ENCODE measurements at places on chromosomes 3 and 15.

GRCh38 chr3:182692021-182692420, 101.3 kb upstream of the ATP11B start:
- DNase-seq = no peak

DNA sequence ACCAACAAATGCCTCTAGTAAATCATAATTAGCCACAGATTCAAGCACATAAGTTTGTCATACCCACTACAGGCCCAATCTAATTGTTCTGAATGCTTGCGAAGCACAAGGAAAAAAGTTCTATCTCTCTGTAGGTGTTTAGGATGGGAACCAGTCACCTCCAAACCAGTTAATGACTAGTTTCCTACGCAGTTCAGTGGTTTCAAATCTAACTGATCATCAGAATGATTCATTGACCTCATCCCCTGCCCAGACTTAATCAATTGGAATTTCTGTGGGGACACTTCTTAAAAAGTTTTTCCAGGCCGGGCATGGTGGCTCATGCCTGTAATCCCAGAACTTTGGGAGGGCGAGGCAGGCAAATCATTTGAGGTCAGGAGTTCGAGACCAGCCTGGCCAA, 24.3 kb upstream of the MASP1 start:
- no peak for DNase-seq

DNA sequence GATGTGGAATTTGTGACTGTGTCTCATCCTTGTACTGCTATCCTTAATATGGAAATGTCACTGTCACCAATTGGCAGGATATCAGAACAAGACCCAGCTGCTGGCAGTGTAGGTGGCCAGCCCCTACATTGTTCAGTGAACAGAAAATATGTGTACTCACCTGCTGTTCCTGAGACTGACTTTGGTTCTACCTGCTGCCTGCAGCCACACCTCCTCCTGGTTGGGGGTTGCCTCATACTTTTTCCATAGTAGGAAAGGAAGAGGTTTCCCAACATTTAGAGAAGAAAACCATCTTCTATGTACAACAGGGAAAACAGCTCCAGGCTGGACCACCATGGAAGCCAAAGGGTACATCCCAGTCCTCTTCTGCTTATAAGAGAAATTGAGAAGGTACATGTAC, 35.9 kb downstream of the SLC12A1 start:
- DNase-seq = no peak

DNA sequence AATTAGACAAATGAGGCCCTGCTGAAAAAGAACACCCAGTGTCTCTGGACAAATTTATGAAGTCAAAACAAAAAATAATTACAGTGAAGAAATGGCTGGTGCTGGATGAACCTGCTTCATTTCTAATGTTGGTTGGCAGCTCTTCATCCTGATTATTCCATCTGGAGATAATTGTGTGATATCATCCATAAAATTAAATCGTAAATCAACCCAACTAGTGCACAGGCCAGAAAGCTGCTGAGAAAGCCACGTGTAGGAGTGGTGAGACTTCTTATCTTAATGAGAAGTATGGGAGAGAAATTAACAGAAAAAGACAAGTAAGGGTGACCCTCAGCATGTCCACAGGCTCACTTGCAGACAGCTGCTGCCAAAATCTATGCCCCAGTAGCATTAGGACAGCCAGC, 465.2 kb upstream of the TGFBR2 start:
- DNase-seq = no peak

- no peak for DNase-seq
These were observed 242.0 kb downstream of the EDEM1 start for GRCh38 chr3:5429517-5429890.

DNA sequence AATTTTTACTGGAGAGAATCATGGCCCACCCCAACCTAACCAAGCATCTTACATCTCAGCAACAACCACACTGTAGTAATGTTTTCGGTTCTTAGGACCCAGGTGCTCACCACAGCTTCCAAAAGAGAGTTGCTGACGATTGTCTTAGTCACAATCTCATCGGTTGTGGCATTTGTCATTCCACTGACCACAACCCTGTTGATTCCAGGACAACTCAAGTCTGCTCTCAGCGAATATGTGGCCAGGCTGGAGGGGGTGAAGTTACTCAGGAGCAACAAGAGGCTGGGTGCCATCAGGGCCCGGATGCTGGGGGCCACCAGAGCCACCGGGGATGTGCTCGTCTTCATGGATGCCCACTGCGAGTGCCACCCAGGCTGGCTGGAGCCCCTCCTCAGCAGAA, 25.9 kb downstream of the GALNT15 start:
- no peak for DNase-seq

GRCh38 chr3:138861798-138862197, 27.1 kb upstream of the PIK3CB start:
- no peak for DNase-seq

DNA sequence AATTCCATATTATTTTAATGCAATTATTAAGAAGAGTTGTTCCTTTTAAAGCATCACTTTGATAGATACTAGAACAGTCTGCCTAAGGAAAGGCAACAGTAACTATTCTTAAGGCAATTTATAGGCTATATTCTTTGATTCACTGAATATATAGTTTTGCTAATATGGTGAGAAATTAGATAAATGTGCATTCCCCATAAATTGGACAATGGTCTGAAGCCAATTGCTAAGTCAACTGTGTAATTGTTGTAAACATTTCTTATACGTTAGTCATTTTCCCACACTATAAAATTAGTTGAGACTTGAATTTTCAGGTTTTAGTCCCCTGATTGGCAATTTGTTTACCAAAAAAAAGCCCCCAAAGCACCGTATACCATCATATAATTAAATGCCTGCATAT, 263.0 kb upstream of the NECTIN3 start:
- DNase-seq = no peak

GRCh38 chr3:10950476-10951294, 41.9 kb upstream of the SLC6A1 start:
- no peak for DNase-seq

- DNase-seq = no peak
These were observed 474.7 kb upstream of the ALCAM start for GRCh38 chr3:104892044-104892443.

DNA sequence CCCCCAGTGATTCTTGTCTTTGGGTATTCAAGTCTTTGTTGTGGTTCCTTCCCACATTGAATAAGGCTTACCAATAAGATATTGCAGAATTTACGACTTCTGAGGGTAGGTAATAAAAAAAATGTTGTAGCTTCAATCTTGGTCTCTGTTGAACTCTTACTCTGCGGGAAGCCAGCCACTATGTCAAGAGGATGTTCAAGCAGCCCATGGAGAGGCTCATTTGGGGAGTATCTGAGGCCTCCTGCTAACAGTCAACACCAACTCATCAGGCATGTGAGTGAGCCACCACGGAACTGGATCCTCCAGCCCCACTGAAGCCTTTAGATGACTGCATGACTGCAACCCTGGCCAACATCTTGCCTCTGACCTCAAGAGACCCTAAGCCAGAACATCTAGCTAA, 3.2 kb upstream of the TBC1D23 start:
- no peak for DNase-seq

- no peak for DNase-seq
These were observed 76.0 kb downstream of the TMCO5A start for GRCh38 chr15:38010395-38010794.

DNA sequence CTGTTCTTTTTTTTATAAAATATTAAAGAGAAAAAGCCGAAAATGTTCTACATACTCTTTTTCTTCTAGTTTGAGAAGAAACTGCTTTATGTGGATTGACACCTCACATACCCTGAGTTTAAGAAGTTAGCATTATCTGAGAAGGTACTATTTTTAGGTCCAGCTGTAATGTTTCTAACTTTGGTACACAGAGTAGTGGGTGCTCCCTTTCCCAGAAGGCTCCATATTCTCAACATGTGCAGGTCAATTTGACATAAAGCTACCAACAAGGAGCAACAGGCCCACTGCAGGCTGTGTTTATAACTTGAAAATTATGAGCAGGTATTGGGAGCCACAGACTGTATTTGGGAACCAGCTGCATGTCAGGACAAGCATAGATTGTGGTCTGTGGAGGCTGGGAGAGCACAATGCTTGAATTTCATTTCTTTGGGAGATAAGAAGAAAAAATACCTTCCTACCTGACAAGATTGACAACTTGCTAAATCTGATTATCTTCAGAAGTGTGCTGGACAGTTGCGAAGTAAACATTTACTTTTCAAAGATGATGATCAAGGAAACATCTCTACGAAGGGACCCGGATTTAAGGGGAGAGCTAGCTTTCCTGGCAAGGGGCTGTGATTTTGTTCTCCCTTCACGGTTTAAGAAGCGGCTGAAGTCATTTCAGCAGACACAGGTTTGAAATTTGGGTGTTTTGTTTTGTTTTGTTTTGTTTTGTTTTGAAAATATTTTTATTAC, 57.2 kb downstream of the PPP2R3A start:
- no peak for DNase-seq

GRCh38 chr3:52931889-52932288, 34.5 kb upstream of the STIMATE start:
- no peak for DNase-seq

- no peak for DNase-seq
These were observed 35.2 kb downstream of the CADM2 start for GRCh38 chr3:84993956-84994355.

DNA sequence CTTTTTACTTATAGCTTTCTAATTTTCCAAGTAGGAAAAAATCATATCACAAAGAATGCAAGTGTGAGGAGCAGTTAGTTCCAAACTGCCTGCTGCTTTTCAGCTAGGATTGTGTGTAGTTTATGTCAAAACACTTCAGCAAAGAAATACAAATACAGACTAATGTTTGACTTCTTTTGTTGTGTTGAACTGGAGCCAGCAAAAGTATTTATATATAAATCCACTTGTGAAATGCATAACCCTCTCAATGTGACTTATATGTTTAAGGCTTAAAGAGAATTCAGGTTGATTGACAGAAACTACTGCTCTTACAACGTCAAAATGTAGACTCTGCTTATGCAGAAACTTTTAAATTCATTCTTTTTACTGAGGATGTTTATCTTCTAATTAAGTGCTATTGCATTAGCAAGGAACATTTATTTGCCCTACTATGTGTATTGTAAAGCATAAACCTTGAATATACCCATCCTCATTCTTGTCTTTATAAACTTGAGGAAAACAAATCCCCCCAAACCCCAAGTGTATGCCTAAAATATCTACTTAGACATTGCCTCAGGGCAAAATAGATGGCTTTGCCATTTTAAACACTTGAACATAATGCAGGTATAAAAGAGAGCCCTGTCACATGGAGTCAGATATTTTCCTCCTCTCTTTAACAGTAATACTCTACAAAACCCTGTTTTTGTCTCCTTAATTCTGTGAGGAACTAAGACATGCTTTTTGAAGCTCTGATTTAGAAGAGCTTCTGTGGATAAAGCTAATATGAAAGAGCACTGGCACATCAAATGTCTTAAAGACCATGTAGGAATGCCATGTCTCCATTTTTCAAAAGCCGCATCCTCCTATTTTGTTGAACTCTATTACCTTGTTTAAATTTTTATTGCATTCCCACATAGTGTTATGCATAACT, 302.8 kb upstream of the TBC1D5 start:
- no peak for DNase-seq

- DNase-seq = no peak
These were observed 877.1 kb downstream of the PDCD6IP start for GRCh38 chr3:34675383-34676120.

GRCh38 chr3:168624892-168625448, 529.2 kb upstream of the GOLIM4 start:
- DNase-seq = no peak

DNA sequence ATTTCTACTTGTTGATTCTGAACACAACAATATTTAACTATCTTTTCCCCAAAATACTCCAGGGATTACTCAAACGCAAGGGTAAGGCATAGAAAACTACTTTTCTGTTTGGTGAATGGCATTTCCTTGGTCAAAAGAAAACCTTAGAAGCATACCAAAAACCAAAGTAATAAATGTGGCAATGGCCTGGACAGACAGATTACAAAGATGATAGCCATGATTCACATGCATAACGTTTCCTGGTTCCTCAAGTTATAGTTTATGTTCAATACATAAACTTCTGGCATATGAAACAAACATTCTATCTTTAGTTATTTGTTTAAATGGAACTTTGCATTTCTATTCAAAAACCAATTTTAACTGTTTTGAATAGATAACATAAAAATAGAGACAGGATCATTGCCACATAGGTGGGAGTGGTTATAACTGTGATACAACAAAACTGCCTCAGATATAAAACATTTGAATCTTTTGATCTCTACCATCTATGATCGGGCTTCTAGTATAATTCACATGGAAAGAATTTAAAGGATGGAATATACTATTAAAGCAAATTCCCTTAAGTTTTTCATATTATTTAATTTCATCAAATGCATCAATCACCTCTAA, 32.1 kb downstream of the FOXP1 start:
- no peak for DNase-seq

GRCh38 chr3:185328324-185329004, 34.5 kb upstream of the MAP3K13 start:
- no peak for DNase-seq

DNA sequence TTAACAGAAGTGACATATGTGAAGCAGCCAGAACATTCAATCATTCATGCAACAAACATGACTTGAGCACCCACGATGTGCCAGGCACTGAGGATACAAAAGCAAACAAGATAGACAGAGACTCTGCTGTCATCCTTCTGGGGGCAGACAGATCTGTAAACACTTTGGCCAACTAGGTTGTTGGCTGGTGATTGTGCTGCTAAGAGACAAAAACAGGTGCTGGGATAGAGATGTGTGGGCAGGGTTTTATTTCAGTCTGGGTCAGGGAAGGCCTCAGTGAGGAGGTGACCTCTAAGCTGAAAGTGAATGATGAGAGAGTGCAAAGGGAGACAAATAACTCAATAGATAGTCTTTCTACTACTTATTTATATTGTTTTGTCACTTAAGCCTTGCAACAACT, 147.0 kb upstream of the VEPH1 start:
- DNase-seq = no peak

GRCh38 chr3:17243621-17244020, 358.9 kb downstream of the PLCL2 start:
- DNase-seq = no peak

DNA sequence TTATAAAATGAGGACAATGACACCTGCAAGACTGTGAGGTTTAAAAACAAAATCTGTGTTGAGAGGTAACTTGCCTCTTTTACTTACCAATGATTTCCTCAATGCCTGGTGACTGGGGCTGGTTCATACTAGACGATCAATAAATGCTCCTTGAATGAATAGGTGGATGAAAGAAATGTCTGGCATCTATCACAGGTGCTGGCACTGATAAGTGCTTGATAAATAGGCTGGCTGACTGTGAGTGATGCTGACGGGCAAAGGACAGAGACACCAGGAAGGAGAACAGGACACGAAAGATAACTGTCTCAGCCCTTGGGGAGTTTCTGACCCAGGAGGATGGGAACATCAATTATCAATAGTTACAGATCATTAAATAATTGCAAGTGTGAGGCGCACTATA, 31.9 kb downstream of the RBP2 start:
- no peak for DNase-seq

GRCh38 chr3:106305882-106306435, 437.1 kb upstream of the CBLB start:
- DNase-seq = no peak

DNA sequence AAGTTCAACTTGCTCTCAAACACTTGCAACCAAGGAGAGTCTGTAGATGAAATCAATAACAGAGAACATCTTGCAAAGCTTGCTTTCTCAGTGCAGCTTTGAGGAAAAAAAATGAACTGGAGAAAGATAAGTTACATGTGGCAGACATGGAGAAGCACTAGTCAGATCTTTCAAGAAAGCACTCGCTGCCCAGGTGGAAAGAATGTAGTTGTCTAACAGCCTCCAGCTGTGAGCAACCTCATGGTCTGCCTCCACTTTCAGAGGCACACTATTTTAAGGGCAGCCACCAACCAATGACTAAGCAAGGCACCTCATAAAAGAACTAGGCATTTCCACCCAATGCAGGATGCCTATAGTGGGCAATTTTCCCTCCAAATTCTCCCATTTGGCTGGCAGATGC, 125.4 kb upstream of the CPNE4 start:
- DNase-seq = no peak
